ENCODE measurements at places on chromosomes 12 and 14.

DNA sequence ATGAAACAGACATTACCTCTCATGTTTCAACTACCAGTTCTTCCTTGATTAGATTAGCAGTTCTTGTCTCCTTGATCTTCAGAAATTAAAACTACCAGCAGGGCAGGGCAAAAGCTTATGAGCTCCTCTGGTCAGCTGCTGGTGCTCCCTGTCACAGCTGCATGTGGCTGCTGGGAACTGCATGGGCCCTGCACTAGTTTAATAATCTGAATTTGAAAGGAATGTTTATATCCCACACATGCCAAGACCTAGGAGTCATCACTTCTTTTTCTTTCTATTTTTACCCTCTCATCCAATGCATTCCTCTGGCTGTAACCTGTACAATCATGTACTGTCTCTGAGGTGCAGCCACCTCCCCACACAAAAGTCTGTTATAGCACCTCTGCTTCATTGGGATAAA lies 73.9 kb downstream of the ARMH4 start:
- DNase-seq = no peak

- DNase-seq = no peak
These were observed 16.7 kb downstream of the TBC1D30 start for GRCh38 chr12:64840949-64841717.

DNA sequence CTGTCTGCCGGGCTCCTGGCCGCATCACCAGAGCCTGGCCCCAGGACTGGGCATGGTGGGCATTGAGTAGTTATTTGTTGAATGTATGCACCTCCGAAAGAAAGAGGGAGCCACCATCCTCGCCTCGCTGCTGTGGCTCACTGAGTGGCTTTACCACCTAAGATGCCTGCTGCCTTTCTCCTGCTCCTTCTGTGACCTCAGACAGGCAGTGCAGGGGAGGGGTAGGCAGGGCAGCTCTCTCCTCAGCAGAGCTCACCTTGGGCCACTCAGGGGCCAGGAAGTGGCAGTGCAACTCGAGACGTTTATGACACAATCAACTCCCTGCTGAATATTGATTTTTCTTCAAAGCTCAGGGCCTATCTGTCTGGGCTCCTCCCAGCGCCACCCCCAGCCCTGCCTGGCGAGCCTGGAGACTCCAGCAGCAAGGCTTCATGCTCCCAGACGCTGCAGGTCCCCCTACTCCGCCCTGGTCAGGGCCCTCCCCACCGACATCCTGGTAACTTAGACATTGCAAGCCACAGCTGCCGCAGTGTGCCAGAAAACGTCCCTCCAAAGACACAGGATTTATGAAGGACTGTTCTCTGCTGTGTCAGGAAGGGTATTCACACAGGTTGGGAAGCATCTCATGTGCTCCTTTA lies 84.3 kb upstream of the DIO3 start:
- DNase-seq = no peak

DNA sequence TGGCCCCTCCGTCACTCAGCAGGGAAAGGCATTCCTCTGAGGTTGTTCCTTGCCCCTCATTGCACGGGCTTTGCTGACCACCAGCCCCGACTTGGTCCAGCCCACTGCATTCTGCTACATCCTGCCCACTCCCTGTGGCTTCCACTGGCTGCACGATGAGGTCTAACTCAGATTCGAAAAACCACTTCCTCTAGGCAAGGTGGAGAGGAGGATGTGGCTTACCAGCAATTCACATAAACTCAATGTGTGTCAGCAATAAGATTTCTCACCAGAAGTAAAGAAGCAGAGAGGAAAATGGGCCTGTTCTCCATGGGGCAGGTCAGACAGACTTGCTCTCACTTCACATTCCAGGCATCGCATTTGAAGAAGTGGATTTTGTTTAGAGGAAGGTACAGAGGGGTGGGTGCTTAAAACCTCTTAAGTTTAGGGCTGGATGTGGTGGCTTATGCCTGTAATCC lies 14.7 kb downstream of the GPR68 start:
- peak; percentile 70 for DNase-seq

- no peak for DNase-seq
These were observed 502.2 kb upstream of the USP15 start for GRCh38 chr12:61757831-61758505.

DNA sequence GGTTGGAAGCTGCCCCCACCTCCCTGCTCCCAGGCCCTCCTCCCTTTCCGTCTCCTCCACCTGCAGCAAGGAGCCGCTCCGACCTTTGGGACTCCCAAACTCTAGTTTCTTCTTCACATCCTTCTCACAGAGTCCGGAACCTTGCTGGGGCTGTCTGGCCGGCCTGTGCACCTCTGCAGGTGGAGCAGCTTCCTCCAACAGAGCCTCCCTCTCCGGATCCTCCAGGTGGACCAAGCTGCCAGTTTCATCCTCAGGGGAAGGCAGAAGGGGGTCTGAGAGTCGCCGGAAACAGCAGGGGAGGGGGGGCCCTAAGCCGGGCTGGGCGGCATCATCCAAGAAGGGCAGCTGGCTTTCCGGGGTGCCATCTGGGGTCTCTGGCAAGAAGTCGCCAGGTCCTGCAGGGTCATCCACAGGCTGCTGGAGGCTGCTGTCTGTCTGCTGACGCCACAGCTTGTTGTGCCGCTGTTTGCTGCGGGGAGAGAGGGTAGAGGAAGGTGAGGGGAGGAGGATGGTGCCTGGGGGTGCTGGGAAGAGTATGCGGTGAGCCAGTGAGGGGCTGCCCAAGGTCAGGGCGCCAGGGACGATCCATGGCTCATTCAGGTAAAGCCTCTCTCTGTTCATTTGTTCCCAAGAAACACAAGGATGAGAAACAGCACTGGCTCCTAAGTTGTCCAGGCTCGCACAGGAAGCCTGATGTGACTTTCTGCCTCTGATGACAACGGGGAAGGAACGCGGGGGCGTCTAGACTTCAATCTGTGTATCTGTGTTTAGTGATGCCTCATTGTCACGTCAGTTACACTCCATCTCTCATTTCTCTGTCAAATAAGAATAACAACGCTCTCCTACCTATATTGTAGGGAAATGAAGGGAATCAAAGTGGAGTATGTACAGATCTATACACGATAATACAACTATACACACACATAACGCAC lies 61.3 kb upstream of the CORO1C start:
- DNase-seq = no peak

- no peak for DNase-seq
These were observed 32.8 kb downstream of the NOC4L start for GRCh38 chr12:132176920-132177551.

GRCh38 chr12:121738340-121738858 lies 25.8 kb downstream of the TMEM120B start:
- no peak for DNase-seq

- no peak for DNase-seq
These were observed 87.8 kb upstream of the EEA1 start for GRCh38 chr12:93016752-93017350.

- DNase-seq = no peak
These were observed 276.0 kb downstream of the FOXG1 start for GRCh38 chr14:29042551-29042950.

GRCh38 chr12:95548539-95549391 lies 2.5 kb downstream of the USP44 start:
- peak; percentile 60 for DNase-seq

- DNase-seq = no peak
These were observed 366.0 kb downstream of the ZFP36L1 start for GRCh38 chr14:68426661-68427549.

All from stimulated activated naive CD4-positive, alpha-beta T cell treated with Interleukin-2 at 50 U/mL for 16 hours (primary cell).